LoVo (cell line): ENCODE measurements at places on chromosomes 3 and 15.

GRCh38 chr3:97949743-97950142 lies 22.5 kb downstream of the RIOX2 start:
- no peak for DNase-seq

- no peak for DNase-seq
These were observed 187.1 kb downstream of the ITPR1 start for GRCh38 chr3:4680227-4680691.

GRCh38 chr3:141258973-141259372 lies 27.3 kb downstream of the PXYLP1 start:
- no peak for DNase-seq

DNA sequence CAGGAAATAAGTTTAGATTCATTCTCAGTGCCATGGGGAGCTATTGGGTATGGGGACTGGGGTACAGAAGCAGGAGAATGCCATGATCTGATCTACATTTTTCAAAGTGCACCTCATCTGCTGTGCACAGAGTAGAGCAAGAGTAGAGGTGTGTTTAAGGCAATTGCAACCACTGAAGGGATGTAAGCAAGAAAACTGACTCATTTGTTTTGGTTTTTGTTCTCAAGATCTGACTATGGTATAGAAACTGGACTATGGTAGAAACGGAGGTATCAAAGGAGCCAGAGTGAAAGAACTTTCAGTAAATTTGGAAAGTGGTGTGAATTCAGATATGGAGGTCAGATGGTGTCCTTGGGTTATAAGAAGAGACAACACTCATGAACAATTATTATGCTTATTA lies 86.2 kb upstream of the CMSS1 start:
- no peak for DNase-seq

- no peak for DNase-seq
These were observed 253 bp downstream of the IFT80 start for GRCh38 chr3:160398820-160399124.

- no peak for DNase-seq
These were observed 113.0 kb upstream of the ETV5 start for GRCh38 chr3:186221760-186222378.

- DNase-seq: peak; percentile 79
These were observed 14.2 kb downstream of the IQGAP1 start for GRCh38 chr15:90402223-90402622.

- no peak for DNase-seq
These were observed 85.9 kb downstream of the BOC start for GRCh38 chr3:113297287-113297686.

DNA sequence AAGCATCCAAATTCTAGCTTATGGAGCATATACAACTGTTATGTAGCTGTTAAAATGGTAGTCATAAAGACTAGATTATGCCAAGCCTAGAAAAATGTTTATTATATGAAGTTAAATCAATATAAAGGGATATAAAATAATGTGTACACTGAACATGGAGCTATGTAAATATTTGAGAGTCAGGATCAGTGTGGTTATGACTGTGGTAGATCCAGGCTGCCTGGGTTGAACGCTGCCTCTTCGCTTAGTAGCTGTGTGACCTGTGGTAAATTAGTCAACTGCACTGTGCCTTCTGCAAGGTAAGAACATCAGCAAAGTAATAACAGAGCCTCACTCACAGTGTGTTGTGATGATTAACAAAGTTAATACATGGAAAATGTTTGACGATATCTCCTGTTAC lies 212.2 kb downstream of the RBMS3 start:
- no peak for DNase-seq

- no peak for DNase-seq
These were observed 22.6 kb downstream of the LMCD1 start for GRCh38 chr3:8524249-8524648.

DNA sequence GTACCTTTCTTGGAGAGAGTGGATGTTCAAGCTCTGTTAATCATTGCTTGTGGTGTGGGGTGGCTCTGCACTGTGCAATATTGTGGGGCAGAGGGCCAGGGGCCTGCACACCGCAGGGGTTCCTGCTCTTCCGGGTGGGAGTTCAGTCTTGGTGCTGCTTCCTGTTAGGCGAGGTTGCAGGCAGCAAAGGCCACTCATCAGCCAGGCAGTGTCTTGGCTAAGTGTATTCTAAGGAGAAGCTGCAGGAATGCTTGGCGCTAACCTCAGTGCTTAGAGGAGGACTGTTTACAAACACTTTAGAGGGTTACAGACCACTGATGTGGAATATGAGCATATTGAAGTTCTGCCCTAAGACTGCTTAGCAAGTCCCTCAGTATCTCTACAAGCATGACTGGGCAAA lies 81.7 kb downstream of the CEP63 start:
- no peak for DNase-seq

GRCh38 chr3:5462086-5462485 lies 274.6 kb downstream of the EDEM1 start:
- no peak for DNase-seq

GRCh38 chr3:123229145-123229544 lies 27.4 kb downstream of the SEC22A start:
- no peak for DNase-seq

- DNase-seq: no peak
These were observed 15.9 kb downstream of the IL17RB start for GRCh38 chr3:53862241-53862640.

GRCh38 chr15:73570355-73571032 lies 62.7 kb downstream of the NPTN start:
- no peak for DNase-seq

- peak; percentile 30 for DNase-seq
These were observed at the start of gene EFHB for GRCh38 chr3:19934098-19934566. Gene EFHB, minus strand, starts transcription at chr3:19934217. Its CDS starts 199 bp downstream, at chr3:19934018.

- DNase-seq: no peak
These were observed 47.0 kb upstream of the HERC1 start for GRCh38 chr15:63880744-63881143.

DNA sequence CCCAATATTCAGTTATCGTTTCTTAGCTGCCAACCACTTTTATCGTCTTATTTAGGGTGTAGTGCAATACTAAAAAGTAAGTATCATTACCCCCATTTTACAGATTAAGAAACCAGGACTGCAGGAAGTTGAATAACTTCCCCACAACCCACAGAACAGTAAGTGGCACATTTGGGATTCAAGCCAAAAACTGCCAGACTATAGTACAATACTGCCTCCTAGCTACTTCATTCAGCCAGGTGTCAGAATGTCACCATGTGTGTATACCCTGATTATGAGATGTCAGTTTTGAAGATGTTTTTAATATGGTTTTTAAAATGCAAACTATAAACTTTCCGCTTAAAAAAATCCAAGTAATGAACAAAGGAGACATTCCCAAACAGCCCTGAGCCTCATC lies 74.2 kb upstream of the PROK2 start:
- no peak for DNase-seq

GRCh38 chr3:41126961-41127360 lies 72.3 kb upstream of the CTNNB1 start:
- no peak for DNase-seq

DNA sequence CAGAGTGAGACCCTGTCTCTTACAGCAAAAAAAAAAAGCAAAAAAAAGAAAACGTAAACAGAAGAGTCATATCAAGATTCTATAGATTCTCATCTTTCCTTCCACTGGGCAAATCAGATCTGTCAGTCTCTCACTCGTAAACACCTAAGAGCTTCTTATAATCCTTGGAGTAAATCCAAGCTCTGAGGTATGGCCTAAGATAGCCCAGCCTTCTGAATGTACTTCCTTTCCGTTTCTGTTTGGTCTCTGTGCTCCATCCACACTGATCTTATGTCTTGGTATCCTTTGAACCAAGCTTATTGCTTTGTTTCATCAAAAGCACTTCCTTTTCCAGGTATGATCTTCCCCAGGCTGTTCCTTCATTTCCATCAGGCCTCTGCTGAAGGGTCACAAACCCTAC lies 137.8 kb downstream of the CADPS start:
- no peak for DNase-seq

GRCh38 chr3:195195321-195196209 lies 75.4 kb downstream of the XXYLT1 start:
- DNase-seq: no peak

DNA sequence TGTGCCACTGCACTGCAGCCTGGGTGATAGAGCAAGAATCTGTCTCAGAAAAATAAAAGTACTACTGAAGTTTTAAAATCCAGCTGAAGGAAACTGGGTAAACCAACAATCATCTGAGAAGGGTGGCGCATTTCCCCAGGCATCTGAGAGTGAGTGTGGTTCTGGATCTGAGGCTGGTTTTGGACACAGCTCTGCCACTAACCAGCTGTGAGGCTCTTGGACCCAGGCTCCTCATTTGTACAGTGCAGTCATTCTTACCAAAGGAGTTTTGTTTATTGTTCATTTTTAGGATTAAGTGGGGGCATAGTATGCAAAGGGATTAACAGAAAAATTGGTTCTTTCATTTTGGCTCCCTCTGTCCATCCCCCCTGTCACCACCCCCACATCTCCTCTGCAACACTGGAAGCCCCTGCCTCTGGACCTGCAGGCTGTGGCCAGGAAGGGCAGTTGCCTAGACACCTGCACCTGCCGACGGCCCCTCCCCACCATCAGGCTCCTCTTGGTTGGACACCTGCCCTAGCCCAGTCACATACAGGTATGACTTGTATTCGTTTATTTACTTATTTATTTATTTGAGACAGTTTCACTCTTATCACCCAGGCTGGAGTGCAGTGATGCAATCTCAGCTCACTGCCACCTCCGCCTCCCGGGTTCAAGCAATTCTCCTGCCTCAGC lies 8.8 kb downstream of the NUP210 start:
- DNase-seq: no peak

- DNase-seq: no peak
These were observed 11.1 kb upstream of the PLAAT1 start for GRCh38 chr3:193229851-193230420.

DNA sequence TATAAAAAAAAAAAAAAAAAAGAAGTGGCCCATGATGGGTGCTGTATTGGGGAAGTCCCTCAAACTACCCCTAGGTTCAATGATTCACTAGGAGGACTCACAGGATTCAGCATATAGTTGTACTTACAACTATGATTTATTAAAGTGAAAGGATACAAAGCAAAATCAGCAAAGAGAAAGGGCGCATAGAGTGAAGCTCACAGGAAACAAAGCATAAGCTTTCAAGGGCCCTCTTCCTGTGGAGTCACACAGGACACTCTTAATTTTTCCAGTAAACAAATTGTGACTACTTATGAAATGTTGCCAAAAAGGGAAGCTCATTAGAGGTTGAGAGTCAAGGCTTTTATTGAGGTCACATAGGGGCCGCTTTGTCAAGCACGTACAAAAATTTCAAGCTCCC lies 153.7 kb upstream of the GAP43 start:
- DNase-seq: no peak

DNA sequence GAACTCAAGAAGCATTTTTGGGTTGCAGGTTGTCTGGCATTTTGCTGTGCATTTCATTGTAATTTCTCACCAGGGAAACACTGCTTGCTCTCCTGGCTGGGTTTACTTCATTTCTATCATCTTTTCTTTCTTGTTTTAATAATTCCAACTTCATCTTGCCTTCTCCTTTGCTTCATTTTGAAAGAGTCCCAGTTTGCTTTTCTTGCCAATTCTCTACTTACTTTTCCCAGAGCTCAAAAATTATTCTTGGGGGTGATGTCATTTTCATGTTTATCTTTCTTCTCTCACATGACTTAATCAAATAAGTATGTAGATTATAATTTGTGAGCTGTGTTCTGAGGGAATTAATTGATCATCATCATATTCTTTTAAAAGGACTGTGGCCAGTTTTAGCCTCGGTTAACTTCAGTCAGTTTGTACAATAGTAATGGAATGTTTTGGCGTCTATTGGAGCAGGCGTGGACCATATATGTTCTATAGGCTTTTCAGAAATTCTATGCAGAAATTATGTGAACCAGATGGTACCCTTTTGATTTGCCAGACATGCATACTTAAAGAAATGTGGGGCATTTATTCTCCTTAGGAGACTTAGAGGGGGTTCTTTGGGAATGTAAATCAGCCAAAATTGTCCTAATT lies 30.1 kb downstream of the SH3GL3 start:
- no peak for DNase-seq

- no peak for DNase-seq
These were observed 271.4 kb downstream of the MBNL1 start for GRCh38 chr3:152540120-152540519.

- no peak for DNase-seq
These were observed 391.1 kb downstream of the SI start for GRCh38 chr3:164687211-164687610.

DNA sequence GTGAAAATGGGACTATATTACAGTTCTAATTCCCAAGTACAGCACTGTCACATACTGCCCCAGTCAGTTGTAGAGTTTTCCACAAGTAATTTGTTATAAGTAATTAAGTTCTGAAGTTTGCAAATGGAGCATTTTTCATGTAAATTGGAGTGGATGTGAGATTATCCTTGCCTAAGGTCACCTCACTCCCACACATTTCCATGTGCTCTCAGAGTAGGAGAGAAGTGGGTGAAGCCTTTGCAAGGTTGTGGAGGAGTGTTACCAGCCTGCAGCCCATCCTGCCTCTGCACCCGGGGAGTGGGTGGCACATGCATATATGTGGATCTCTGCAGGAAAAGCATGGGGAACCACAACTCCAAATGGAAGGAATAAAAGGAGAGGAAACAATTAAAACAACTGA lies 169.8 kb downstream of the CD47 start:
- no peak for DNase-seq
